ENCODE measurements at places on chromosomes 7 and 10.

GRCh38 chr10:90920986-90921666, at the start of gene ANKRD1:
TSS of gene ANKRD1 (minus strand) at chr10:90921087. CDS start at chr10:90921027, 60 bp downstream.
- H3K4me1 ChIP-seq = no peaks in the 10 kb centered on the region
- H3K27me3 ChIP-seq = peaks cover 46% of the 10 kb centered on the region
- DNase-seq = no peak
- H3K36me3 ChIP-seq = no peaks in the 10 kb centered on the region
- no peak within 1 kb of the TSS for H3K4me3 ChIP-seq

DNA sequence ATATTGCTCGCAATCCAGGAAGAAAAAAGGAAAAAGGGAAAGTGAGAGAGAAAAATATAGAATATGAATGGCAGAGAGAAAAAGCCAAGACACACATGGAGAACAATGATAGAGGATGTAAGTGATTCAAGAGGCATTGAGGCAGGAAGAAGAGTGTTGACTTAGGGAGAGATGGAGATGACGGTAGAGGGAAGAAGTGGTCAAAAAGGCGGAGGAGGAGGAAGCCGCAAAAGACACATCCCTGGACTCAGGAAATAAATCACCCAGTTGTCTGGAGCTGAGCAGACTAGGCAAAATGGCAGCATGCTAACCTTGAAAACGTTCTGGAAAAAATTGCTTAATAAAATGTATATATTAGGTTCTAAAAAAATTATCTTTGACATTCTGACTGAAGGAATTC, 17.7 kb upstream of the GPR37 start:
- no peak overlapping the region for H3K27ac ChIP-seq
- H3K27me3 ChIP-seq = peaks cover 2% of the 10 kb centered on the region
- no peaks in the 10 kb centered on the region for H3K4me1 ChIP-seq
- H3K36me3 ChIP-seq = no peaks in the 10 kb centered on the region
- no peak for DNase-seq

DNA sequence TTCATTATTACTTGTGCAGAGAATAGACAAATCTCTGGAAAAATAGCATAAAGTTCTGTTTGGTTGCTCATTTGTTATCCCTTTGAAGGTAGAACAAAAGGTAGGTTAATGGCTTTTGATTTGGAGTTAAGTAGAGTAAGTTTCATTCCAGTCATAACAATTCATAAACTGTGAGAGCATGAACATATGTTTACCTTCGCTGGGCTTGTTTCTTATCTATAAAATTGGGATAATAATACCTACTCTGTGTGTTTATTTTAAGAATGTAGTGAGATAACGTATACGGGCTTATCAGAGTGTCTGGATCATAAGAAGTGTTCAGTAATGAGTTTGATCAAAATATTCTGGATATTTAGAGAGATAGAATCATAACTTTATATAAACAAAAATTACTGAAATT, 155.4 kb downstream of the SEMA3D start:
- H3K36me3 ChIP-seq = no peaks in the 10 kb centered on the region
- DNase-seq = no peak
- H3K4me1 ChIP-seq = no peaks in the 10 kb centered on the region
- no peaks in the 10 kb centered on the region for H3K27me3 ChIP-seq

- no peaks in the 10 kb centered on the region for H3K4me1 ChIP-seq
- H3K27ac ChIP-seq = no peak overlapping the region
- H3K36me3 ChIP-seq = no peaks in the 10 kb centered on the region
- no peak for DNase-seq
- no peaks in the 10 kb centered on the region for H3K27me3 ChIP-seq
- no peak overlapping the region for H3K4me3 ChIP-seq
Observed at GRCh38 chr10:1536341-1536740, 201.0 kb downstream of the ADARB2 start.

- H3K4me3 ChIP-seq = no peak overlapping the region
- DNase-seq = no peak
- no peak overlapping the region for H3K27ac ChIP-seq
- no peaks in the 10 kb centered on the region for H3K36me3 ChIP-seq
Observed at GRCh38 chr7:135713836-135714470, 14.0 kb downstream of the SLC13A4 start.

GRCh38 chr10:5569568-5569967, 44.8 kb downstream of the CALML3 start:
- no peaks in the 10 kb centered on the region for H3K36me3 ChIP-seq
- H3K27me3 ChIP-seq = no peaks in the 10 kb centered on the region
- H3K4me1 ChIP-seq = peaks cover 21% of the 10 kb centered on the region
- no peak for DNase-seq

- peaks cover 18% of the 10 kb centered on the region for H3K4me1 ChIP-seq
- no peak for DNase-seq
- H3K27me3 ChIP-seq = no peaks in the 10 kb centered on the region
- H3K36me3 ChIP-seq = no peaks in the 10 kb centered on the region
- H3K27ac ChIP-seq = no peak overlapping the region
Observed at GRCh38 chr10:47286591-47287315, 13.2 kb upstream of the GDF10 start.

DNA sequence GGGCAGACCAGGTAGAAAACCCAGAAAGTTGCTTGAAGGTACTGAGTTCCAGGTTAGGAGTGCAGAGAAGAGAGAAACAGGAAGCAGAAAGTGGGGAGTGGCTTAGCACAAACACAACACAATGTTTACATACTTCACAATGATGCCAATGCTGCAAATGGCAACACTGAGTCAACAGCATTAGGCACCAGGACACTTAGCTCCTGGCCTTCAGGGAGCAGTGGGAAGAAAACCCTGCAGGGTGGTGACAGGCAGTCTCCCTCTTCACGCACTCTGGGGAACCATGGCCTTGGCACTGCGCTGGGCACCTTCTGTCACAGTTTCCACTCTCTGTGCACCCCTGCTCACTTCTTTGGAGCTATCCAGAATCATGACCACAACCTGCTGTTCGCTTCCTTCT, 7.3 kb downstream of the ICA1 start:
- H3K27me3 ChIP-seq = peaks cover 28% of the 10 kb centered on the region
- no peaks in the 10 kb centered on the region for H3K36me3 ChIP-seq
- H3K4me3 ChIP-seq = no peak overlapping the region
- no peak overlapping the region for H3K27ac ChIP-seq

DNA sequence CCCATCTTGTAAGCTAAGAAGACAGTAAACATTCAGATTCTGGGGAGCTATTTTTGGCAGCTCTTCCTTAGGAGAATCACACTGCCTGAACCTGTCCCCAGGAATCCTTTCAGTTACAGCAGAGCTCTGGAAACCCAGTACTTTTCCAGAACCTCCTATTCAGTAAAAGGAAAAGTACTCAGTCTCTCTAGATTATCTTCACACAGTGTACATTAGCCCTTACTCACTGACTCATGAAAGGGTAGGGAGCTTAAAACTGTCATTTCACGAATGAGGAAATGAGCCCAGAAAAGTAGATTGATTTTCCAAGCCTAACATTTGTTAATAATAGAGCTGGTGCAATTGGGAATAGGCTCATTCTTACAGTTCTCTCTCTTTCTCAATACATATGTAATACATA, 3.9 kb upstream of the CNNM1 start:
- no peaks in the 10 kb centered on the region for H3K36me3 ChIP-seq
- H3K4me1 ChIP-seq = no peaks in the 10 kb centered on the region
- H3K27ac ChIP-seq = no peak overlapping the region
- DNase-seq = no peak
- peaks cover 17% of the 10 kb centered on the region for H3K27me3 ChIP-seq

DNA sequence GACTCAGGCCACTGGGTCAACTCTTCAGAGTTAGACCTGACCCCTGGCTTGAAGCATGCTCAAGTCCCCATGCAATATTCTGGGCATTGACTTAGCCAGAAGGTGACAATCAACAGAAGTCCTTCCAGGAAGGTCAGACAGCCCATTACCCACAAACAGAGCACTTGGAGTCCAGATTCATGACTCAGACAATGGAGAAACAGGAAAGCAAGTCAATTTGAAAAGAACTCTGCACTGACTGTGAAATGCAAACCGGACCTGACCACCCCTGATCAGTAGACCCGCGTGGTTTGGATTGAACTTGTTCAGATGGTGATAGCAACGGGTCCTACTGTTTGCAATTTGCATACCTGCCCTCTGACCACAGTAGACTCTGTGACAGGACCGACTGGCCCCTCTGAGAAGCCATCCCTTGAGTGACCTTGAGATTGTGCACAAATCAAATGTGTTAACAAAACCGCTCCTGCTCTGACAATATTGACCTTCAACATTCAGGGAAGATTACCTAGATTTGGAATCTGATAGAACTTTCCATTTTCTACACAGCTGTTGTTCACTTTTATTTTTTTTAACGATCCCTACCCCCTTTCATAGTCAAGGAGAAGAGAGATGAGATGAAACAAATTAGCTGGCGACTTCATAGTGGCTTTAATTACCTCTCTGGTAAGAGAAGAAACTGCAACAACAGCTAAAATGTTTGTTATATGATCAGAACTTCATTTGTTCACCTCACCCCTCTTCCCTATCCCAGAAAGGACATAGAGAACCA, 138.7 kb downstream of the NRP1 start:
- no peak overlapping the region for H3K27ac ChIP-seq
- no peaks in the 10 kb centered on the region for H3K36me3 ChIP-seq
- H3K27me3 ChIP-seq = peaks cover 27% of the 10 kb centered on the region
- DNase-seq = no peak

DNA sequence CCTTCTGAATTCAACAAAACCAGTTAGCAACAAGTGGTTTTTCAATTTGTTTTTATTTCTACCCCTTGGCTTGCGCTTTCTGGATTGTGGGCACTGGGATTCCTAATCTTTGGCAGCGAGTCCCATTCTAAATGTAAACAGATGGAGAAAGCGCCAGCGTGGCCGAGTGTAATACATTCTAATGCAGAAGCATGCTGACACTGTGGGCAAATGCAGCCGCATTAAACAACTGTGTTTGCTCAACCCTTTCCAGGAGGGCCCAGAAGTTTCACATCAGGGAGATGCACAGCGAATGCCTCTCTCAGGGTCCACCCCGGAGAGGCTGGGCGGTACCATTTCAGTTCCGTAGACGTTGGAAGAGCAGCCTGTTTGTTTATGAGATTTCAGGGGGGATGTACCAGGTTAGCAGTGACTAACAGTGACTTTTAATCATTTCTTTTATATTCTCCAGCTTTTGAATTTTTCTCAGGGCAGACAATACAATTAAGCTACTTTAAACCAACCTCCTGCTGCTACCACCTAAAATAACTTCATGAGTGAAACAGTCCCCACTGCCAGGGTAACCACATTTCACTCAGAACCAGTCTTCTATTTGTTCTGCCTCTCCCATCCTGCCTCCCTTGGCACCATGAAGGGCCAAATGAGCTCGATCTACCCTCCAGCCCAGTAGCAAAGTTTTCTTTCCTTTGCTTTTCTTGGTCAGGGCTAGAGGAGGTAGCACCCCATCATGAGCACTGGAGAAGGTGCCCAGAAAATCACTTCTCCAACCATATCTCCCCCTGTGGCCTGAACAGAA, 164.2 kb upstream of the ITGB1 start:
- no peak overlapping the region for H3K4me3 ChIP-seq
- H3K27ac ChIP-seq = no peak overlapping the region
- H3K27me3 ChIP-seq = no peaks in the 10 kb centered on the region
- H3K36me3 ChIP-seq = peaks cover 6% of the 10 kb centered on the region
- DNase-seq = no peak
- peaks cover 59% of the 10 kb centered on the region for H3K4me1 ChIP-seq

GRCh38 chr10:4131407-4132215, 346.6 kb upstream of the KLF6 start:
- peaks cover 46% of the 10 kb centered on the region for H3K4me1 ChIP-seq
- DNase-seq = peak; percentile 37
- H3K27ac ChIP-seq = no peak overlapping the region
- no peaks in the 10 kb centered on the region for H3K27me3 ChIP-seq
- peaks cover 16% of the 10 kb centered on the region for H3K36me3 ChIP-seq

DNA sequence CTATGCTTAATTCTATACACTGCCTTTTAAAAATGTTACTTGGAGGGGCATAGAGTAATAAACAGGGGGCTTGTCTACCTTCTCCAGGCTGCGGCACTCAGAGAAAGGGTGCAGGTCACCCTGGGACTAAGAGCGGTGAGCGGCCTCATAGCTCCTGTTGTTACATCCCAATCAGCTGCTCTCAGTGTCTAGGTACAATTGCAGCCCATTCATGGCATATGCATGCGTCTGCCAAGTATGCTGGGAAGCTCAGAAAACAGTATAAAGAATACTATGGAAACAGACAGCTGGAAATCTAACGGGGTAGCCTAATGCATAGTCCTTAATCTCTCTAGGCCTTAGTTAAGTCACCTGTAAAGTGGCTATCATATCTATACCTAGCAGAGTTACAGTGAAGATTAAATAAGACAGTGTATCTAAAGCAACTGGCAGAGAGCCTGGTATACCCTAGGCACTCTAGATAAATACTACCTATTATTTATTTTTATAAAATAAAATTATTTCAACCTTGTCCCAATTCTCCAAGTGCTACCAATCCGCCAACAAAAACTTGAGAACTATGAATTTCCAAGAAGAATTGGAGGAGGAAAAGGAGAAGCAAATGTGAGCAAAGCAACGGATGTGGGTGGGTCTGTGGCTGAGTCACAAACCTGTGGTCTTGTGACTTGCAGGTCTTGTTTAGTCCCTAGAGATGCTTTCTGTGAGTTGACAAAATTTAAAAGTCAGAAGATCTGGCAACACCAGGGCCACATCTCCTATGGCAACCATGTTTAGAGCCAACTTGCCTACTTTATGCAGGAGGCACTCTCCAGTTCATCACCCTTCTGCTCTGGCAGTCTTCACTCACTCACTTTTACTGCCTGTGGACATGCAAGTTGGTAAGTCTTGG, 183.0 kb downstream of the RAPGEF5 start:
- peak; percentile 49 for DNase-seq
- H3K4me3 ChIP-seq = peak overlapping the region; percentile 53
- peaks cover 8% of the 10 kb centered on the region for H3K36me3 ChIP-seq
- peaks cover 3% of the 10 kb centered on the region for H3K27me3 ChIP-seq

GRCh38 chr10:852386-852785, 79.1 kb downstream of the LARP4B start:
- peak overlapping the region; percentile 56 for H3K27ac ChIP-seq
- DNase-seq = no peak
- no peak overlapping the region for H3K4me3 ChIP-seq
- H3K4me1 ChIP-seq = peaks cover 29% of the 10 kb centered on the region
- peaks cover 81% of the 10 kb centered on the region for H3K36me3 ChIP-seq
- no peaks in the 10 kb centered on the region for H3K27me3 ChIP-seq

DNA sequence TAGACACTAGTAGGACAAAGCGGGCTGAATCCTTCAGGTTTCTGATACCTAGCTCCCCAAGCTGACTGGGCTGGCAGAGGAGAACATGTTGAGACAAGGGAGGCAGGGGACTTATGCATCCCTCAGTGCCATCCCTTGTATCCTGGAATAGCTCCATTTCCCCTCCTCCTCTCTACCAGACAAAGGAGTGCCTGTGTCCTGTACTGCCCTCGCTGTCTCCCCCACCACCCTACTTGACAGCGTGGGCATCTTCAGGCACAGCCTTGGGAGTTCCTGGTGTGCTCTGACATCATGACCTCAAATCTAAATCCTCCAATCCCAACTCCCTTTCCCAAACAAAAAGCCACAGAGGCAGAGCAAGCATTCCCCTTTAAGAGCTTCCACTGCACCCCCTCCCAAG, 9.0 kb downstream of the SFXN3 start:
- H3K4me1 ChIP-seq = peaks cover 21% of the 10 kb centered on the region
- no peak for DNase-seq
- peaks cover 36% of the 10 kb centered on the region for H3K36me3 ChIP-seq
- no peak overlapping the region for H3K4me3 ChIP-seq
- no peak overlapping the region for H3K27ac ChIP-seq
